ENCODE measurements at places on chromosomes 12 and 14.
A peak's percentile ranks its signal among the peaks of the same experiment; 100 is the strongest.

DNA sequence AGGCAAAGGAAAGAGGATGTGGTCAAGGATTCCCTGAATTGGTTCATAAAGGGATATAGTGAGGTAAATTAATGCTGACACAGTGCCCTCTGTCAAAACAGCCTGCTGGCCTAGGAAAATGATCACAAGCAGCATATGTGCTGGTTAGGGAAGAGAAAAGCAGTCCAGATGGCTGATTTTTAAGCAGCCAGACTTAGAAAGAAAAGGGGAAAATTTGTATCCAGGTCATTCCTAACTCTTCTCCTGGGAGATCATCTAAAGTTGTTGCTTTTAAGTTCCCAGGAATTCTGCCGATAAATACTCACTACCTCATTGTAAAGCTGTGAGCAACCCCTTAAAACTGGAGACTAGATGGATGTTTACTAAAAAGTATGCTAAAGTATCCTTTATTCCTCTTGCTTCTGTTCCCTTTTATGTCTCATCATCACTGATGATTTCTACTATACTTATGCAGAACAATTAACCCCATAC, 46.4 kb upstream of the CNOT2 start:
- peak; percentile 33 for DNase-seq

DNA sequence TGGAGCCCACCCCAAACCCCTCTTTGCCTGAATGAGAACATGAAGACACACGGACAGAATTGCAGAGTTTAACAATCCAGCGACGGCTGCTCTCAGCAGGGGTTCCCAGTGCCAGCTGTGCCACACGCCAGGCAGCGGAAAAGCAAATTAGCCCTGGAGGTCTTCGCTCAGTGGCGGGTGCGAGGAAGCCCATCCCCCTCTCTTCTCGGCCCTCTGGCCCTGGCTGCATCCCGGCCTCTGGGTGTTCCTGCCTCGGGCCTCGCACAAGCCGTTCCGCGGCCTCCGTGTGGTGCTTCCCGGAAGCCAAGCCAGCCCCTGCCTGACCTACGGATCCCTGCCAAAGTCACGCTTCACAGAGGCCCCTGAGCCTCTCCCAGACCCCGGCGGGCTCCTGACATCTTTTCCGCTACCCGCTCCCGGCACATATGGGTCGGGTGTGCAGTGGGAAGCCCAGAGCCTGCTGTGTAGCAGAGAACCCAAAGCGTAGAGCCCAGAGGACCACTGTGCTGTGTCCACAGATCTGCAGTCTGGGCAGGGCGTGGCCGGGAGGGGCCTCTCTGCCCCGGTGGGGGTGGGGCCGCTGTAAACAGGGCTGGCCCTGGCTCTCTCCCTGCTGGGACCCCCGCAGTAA, 70.7 kb upstream of the GALNT9 start:
- no peak for DNase-seq

GRCh38 chr14:56290195-56290594, 172.0 kb downstream of the PELI2 start:
- no peak for DNase-seq

- no peak for DNase-seq
Measured at GRCh38 chr14:38866461-38866860, 236.6 kb downstream of the SEC23A start.

- DNase-seq: no peak
Measured at GRCh38 chr12:42104784-42105183, 39.9 kb downstream of the GXYLT1 start.

GRCh38 chr12:4984971-4985370, 58.7 kb upstream of the KCNA5 start:
- no peak for DNase-seq

- peak; percentile 62 for DNase-seq
Measured at GRCh38 chr12:104695453-104696148, 238.9 kb downstream of the CHST11 start.

- DNase-seq: no peak
Measured at GRCh38 chr12:18323159-18323558, 61.8 kb downstream of the PIK3C2G start.

DNA sequence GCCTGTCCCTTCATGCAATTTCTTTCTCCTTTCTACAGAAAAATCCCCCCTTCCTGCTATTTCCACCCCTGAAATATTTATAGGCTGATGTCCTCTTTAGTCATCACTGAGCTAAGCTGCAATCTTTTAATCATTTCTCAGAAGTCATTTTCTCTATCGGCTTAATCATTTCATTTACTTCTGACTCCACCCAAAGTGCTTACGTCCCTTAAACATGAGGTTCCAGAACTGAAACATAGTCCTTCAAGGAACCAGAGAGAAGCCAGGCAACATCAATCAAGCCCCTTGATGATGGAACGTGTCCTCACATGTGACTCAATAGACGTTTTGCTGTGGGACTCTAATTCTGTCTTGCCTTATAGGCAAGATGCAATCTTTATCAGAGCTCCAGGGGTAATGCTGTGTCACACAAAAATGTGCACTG, 148.7 kb upstream of the KRR1 start:
- peak; percentile 54 for DNase-seq

DNA sequence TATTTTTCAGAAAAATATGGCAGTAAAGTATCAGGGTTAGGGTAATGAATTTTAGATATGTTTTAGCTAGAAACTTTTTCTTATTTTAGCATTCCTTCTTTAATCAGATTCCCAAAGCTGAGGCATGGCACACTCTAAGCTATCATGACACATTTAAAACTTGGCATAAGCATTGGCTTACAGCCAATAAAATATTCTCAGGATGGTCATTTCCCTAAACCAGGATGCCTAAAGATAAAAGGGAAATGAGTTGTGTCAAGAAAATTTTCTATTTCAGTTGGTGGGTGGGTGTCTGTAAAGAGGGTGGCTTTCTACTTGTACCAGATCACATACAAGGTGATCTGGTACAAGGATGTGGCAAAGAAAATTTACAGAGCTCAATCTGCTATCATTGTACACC, 47.8 kb downstream of the PEBP1 start:
- no peak for DNase-seq

- DNase-seq: no peak
Measured at GRCh38 chr14:89805501-89805900, 149.0 kb downstream of the EFCAB11 start.

GRCh38 chr12:117036547-117036946, 62.7 kb downstream of the TESC start:
- DNase-seq: no peak

- no peak for DNase-seq
Measured at GRCh38 chr12:91948504-91948903, 197.1 kb downstream of the BTG1 start.

DNA sequence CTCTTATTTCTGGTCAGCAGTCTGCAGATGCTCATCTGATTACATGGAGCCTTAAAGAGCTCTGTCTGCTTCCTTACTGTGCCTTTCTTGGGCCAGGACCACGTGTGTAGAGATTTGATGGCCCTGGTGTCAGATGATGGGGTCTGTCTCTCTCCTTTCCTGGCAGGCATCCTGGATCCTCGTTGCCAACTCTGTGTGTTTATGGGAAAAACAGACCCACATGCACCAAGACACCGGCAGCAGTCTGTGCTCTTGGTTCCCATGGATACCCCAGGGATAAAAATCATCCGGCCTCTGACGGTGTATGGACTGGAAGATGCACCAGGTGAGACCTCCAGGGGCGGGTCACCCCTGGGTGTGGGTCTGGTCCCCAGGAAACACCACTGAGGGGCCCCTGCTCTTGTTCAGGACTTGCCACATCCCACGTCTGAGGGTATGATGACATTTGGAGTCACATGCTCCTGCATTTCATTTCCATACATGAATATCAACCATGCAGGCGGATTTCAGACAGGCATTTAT, 18.5 kb upstream of the ALDH2 start:
- DNase-seq: no peak

GRCh38 chr14:74609721-74610120, 2.3 kb downstream of the LTBP2 start:
- DNase-seq: no peak

DNA sequence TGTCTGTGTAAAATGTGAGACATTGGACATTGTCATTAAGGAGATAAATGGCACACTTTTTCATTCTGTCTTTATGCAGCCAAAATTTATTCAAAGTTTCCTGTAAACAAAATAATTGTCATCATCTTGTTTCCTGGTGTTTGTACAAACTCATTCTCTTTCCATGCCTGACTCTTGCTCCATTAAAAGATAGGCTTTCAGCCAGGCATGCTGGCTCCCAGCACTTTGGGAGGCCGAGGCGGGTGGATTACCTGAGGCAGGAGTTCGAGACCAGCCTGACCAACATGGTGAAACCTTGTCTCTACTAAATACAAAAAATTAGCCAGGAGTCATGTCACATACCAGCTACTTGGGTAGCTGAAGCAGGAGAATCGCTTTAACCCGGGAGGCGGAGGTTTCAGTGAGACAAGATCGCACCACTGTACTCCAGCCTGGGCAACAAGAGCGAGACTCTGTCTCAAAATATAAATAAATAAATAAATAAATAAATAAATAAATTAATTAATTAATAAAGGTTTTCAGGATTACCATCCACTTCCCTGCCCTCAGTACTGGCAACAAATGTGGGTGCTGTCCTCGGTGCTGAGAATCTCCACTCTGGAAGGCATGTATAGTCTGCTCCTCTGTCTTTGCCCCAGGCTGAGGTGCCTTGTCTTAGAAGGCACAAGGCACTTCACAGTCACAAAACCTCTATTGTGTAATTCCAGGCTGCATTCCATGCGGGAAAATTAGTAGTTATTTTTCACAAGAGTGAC, 83.2 kb downstream of the PAH start:
- DNase-seq: no peak

GRCh38 chr12:111093428-111094142, 173.2 kb upstream of the MYL2 start:
- DNase-seq: no peak

DNA sequence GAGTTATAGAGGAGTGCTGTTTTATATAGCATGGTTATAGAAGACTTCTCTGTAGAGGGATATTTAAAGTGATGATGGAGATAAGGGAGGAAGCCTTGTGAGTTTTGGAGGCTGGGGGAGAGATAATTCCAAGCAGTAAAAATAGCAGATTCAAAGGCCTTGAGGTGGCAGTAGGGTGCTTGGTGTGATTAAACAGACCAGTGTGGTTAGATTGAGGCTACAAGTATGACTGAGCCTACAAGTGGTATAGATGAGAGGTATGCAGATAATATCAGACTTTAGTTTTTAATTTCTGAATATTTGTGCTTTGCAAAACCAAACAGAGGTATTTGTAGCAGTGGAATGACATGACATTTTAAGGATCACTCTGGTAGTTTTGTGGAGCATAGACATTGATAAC, 20.3 kb downstream of the FANCM start:
- DNase-seq: no peak

DNA sequence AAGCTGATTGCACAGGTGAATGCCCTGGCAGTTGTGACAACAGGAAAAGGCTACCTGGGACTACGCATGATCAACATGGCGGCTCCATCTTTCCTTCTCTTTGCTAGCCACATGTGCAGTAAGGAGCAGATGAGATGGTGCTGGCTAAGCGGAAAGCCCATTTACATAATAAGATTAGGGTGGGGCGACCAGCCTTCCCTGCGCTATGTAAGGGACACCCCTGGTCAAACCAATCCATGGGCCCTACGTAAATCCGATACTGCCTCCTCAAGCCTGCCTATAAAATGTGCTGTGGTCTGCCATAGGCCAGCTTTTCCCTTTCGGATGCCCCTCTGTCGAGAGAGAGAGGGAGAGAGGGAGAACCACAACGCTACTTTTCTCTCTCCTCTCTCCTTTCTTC, 31.0 kb upstream of the BTG1 start:
- no peak for DNase-seq

DNA sequence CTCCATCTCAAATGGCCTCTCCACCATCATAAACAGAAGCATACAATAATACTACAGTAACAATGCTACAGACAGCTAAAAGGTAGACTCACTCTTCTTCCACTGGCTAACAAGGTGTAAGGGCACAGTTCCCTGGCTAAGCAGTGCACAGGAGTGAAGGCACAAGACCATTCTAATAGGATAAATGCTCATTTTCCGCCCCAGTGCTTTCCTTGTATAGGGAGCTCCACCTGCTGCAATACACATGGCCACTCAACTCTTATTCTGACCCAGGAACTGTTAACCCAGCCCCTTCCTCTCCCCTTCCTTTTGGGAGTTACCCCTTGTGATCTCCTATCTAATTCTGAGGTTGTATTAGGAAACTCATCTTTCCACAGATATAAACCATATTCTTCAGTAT, 124.6 kb downstream of the KCNK10 start:
- no peak for DNase-seq

DNA sequence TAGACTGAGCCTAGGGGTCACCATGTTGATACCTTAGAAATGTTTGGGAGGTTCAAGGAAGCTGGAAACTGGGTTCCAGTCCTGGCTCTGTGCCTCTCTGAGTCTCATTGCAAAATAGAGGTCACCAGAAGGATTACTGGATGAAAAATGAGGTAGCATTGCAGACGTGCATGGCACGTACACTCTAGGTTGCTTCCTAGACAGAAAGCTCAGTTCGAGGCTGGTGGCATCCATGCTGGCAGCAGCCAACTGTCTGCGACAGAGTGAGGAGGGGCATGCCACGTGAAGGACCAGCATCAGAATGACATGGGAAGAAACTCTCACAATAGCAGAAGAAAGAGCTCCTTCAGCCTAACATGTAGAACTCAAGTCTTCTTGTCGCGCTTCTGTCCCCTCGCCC, 4.6 kb upstream of the CYP46A1 start:
- DNase-seq: no peak

DNA sequence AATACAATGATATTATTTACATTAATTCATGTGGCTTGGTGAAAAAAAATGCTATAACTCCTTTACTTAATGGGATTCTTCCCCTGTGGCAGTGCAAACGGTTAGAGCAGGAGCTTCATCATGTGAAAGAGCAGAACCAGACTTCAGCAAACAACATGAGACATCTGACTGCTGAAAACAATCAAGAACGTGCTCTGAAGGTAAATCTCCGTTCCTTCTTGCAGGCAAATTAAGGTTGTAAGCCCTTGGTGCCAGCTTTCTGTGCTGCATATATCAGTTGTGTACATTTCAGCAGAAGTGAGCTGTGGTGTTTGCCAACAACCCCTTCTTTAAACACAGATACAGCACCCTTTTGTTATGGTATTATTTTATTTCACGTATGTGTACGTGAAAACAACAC, 171.7 kb downstream of the MIPOL1 start:
- DNase-seq: no peak
